ENCODE measurements at places on chromosomes 4 and X.

GRCh38 chr4:140331876-140332275, 41.6 kb upstream of the SCOC start:
- no peak for DNase-seq

- no peak for DNase-seq
Measured at GRCh38 chr4:108849611-108850168, 86.8 kb upstream of the ETNPPL start.

DNA sequence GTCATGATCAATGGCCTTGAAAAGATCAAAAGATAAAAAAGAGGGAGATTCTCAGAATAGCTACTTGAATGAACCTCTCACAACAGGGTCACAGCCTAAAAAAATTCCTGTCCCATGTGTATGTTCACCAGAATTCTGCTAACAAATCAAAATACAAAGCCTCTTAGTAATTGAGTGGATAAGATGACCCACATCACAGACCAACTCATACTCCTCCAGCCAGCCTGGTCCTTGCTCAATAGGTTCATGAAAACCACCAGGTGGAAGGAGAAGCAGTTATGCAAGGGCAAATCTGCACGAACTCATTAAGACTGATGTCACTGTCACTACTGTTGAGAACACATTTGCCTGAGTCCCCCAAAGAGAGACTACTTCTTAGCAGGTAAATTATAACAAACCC, 21.5 kb downstream of the WDFY3 start:
- DNase-seq, result no peak

- DNase-seq, result no peak
Measured at GRCh38 chrX:22985958-22986357, 13.8 kb upstream of the DDX53 start.

DNA sequence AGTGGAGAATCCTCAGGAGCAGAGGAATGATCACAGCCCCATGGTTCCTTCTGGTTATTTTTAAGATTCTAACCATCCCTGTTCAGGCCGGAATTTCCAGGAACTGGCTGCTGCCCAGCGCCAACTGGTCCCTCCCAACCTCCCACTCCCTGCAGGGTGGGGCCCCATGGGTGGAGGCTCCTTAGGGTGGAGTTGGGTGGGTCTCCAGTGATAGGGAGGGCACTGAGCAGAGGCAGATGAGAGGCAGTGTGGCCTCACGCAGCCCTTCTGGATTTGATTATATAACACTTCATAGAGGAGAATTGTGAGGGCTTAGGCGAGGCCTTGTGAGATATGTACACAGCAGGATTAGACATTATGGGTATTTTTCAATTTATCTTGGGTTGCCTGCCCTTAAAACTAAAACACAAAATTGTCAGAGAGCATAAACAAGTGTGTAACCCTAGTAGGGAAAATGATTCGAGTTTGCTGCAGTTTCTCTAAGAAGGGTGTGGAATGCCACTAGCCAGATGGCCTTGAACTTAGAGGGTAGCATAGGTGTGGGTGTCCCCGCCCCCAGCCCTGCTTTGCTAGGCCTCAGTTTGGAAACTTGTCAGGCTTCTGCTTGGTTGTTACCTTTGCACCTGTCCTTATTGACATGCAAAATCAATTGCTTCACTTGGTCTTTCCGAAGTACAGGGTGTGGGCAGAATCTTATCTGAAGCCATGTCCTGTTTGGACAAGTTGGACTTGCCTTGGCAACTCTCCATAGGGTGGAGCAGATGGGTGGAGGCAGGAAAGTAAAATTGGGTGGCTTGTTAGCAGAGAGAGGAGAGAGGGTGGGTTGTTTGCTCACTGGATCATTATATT, 9.4 kb downstream of the KLF3 start:
- DNase-seq, result no peak

GRCh38 chr4:21413807-21414370, 534.7 kb downstream of the KCNIP4 start:
- DNase-seq, result no peak

- no peak for DNase-seq
Measured at GRCh38 chr4:3666263-3666662, 99.9 kb upstream of the ADRA2C start.

DNA sequence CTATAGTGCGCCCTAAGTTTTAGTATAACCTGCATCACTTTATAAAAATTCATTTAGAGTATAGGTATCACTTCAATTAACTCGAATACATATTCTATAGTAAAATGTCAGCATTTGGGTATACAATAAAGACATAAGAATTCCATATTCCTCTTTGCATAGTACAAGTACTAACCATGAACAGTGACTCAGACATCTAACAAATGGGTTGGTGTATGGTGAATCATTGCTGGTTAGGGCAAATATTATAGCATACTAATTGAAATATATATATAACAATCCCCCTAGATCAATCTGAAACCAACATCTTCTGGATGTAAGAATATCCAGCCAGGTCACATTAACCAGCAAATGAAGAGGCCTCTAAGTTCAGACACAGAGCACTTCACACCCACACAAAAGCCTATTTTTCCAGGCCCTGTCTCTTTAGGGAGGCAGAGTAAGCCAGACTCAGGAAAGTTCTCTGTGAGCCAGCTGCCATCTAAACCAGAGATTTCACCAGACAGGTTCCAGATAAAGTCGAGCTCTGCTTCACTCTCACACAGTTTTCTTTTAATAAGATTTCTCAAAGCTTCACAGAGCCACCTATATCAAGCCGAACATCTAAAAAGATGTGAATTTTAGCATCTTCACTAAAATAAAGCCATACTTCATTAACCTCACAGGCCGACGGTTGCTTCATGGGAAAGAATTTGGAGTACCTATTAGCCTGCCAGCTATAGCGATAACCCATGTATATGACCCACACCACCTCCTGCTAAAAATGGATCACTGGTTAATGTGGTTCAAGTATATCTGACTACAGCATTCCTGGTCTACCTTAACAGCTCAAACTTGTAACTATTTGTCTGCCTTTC, 200.0 kb upstream of the FTHL17 start:
- no peak for DNase-seq

All from stimulated activated CD8-positive, alpha-beta memory T cell treated with anti-CD3 and anti-CD28 coated beads, Interleukin-15, amount 100 ng/mL, for 48 hours (primary cell).